ENCODE measurements at places on chromosomes 4 and X.

- DNase-seq = no peak
Observed at GRCh38 chrX:7689791-7690412, 153.1 kb upstream of the VCX start.

- DNase-seq = no peak
Observed at GRCh38 chrX:55488006-55488592, 1.5 kb downstream of the USP51 start.

- DNase-seq = peak; percentile 51
Observed at GRCh38 chr4:181301735-181302710, 941.2 kb upstream of the TENM3 start.

DNA sequence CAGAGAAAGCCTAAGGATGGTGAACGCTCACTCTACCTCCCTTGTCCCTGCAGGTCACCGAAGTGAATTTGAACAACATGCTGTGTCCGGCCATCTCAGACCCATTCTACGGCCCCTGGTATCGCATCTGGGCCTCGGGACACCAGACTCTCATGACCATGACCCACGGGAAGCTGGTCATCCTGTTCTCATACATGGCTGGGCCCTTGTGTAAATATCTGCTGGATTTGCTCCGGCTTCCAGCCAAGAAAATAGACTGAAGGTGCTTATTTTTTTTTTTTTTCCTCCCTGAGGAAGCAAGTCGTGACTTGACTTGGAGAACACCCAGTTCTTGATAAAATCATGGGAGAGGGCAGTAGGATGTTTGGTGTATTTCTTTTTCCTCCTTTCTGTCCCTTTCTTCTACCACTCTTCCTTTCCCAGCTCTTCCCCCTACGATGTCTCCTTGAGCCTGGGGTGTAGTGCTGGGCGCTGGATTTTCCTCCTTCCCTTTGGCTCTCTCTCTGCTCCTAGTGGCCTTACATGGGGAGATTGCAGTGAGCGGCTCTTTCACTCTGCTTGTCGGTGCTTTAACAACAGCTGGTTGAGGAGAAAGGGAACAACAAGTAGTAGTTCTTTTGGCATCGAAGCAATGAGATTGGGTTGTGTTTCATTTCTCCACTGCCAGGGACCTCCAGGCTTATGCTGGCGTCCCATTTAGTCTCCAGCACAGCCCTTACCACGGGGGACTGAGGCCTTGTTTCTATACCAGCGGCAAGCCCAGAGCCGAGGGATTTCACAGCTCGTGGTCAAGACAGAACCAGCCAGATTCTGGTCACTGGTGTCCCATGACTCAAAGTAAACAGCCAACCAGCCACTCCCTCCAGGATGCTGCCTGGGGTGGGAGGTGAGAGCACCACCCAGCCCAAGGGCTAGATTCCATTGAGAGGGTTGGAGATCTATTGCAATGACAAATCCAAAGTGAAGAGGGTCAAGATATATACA is 144.4 kb downstream of the AMMECR1 start:
- DNase-seq = no peak

GRCh38 chrX:135112096-135112729 is 8.1 kb downstream of the ETDB start:
- DNase-seq = no peak

DNA sequence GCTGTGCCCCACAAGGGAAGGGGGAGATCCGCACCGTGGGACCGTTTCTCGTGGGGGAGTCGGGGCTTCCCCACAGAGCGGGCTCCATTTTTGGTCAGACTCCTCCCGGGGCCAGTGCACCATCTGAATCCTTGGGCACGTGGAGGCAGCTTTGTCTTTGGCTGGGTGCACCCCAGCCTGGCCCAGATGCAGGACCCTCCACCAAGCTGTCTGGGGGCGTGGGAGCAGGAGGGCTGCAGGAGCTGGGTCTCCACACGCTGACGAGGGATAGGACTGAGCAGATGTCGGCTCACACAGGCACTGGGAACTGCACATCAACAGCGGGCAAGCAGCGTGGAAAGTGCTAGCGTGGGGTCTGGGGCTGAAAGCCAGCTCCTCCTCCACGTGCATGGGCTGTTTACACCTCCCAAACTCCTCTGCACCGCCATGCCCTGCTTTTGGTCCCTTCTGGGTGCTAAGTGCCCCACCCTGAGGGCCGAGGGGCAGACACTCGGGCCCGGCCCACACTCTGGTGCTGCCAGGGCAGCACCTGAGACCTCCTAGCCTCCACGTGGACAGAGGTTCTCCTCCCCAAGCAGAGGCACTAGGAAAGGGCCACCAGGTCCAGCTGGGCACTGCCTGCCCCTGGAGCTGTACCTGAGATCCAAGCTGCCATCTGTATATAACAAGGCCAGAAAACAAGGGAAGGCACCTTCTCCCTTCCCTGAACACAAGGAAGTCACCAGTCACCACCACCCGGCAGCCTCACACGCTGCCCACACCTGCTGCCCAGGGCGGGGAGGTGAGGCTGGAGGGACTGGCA is 13.8 kb downstream of the DGKQ start:
- no peak for DNase-seq

GRCh38 chrX:130173190-130173895 is 1.6 kb downstream of the RAB33A start:
- no peak for DNase-seq

GRCh38 chrX:68897118-68897945 is 68.5 kb downstream of the EFNB1 start:
- no peak for DNase-seq

- no peak for DNase-seq
Observed at GRCh38 chr4:144288011-144288903, 147.7 kb upstream of the GYPA start.

GRCh38 chrX:6885909-6886308 is 261.6 kb upstream of the STS start:
- DNase-seq = no peak

DNA sequence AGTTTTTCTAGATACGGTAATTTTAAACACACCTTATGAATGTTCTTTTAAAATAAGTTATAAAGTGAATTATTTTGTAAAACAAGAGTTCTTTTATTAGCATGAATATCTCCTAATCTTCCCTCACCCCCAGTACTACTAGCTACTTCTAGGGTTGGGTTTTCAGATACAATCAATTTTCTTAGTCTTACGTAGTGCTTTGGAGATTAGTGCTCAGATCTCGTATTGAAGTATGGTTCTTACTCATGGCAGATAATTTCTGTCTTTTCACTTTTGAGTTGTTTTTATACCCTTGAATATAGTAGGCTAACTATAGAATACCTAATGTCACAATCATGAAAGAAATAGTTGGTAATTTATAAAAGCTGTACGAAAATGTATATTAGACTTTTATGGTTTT is 43.2 kb downstream of the CDKL5 start:
- DNase-seq = no peak

DNA sequence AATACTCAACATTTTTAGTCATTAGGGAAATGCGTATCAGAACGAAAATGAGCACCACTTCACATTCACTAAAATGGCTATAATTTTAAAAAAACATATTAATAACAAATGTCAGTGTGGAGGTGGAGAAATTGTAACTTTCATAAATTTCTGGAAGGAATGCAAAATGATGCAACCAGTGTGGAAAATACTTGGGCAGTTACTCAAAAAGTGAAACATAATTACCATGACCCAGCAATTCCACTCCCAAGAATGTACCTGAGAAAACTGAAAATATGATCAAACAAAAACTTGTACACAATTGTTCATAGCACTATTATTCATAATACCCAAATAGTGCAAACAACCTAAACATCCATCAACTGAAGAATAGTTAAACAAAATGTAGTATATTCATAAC is 76.1 kb upstream of the FAM241A start:
- DNase-seq = no peak

DNA sequence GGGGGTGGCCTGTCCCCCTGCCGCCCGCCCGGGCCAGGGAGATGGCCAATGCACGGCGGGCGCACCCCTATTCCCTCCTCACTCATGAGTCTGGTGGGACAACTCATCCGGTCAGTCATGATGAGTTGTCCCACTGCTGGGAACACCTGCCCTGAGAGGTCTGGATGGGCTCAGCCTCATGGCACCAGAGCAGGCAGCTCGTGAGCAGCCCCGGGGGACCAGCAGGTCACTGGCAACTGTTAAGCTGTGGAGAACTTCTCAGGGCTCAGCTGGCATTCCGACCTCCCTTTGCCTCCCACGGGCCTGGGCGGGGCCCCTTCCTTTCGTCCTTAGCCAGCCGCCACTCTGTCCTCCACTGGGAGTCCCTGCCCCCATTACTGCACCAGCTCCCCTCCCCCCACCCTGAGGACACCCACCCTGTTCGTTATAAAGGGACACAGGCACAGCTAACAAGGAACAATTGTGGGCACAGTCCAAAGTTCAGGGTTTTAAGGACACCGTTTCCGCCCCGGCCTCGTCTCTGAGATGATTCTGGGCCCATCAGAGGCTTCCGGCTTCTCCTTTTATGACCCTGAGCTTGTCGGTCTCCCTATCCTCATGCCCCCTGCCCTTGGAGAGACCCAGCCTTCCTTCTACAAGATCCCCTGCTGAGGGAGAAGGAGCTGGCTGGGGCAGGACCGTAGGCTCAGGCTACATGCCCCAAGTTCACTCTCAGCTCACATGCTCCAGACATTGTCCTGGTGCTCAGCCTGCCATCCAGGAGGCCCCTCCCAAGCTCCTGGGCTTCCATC is 14.6 kb upstream of the KIAA0232 start:
- no peak for DNase-seq

GRCh38 chrX:107713203-107713542 is 62.4 kb downstream of the TSC22D3 start:
- DNase-seq = no peak

GRCh38 chr4:99754756-99755155 is 61.9 kb upstream of the DAPP1 start:
- no peak for DNase-seq

DNA sequence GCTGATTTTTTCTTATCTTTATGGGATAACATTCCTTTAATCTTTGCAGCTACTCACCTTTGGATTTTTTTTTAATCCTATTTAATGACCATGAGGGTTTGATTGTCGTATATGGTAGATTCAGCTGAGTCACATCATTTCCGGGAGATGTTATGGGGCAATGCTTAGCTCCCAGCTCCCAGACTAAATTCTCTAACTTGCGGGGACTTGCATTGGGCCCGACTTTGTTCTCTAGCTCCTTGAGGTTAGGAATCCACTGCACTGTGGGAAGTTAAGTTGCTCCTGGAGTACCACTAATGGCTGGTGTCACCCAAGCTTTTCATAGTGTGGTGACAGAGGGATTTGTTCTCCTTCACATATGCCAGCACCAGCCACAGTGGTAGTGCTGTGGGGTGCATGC is 287.4 kb downstream of the TECRL start:
- DNase-seq = no peak

DNA sequence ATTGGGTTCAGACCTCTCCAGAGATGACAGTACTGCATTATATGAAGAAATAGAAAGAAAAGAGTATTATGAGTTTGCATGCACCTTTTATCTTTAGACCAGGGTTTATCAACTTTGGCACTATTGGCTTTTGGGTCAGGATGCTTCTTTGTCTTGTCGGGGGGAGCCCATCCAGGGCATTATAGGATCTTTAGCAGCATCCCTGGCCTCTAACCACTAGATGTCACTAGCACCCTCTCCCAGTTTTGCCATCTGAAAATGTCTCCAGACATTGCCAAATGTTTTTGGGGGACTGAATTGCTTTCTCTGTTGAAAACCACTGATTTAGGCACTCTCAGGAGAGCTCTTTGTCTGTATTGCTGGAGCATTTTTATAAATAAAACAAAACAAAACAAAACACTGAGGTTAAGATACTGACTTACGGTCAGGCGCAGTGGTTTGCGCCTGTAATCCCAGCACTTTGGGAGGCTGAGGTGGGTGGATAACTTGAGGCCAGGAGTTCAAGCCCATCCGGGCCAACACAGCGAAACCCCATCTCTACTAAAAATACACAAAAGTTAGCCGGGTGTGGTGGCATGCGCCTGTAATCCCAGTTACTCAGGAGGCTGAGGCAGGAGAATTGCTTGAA is 23.6 kb downstream of the CA5B start:
- DNase-seq = no peak

- no peak for DNase-seq
Observed at GRCh38 chr4:103928370-103928769, 208.6 kb upstream of the TACR3 start.

GRCh38 chr4:188408244-188409030 is 269.2 kb downstream of the TRIML1 start:
- DNase-seq = no peak

GRCh38 chrX:1502241-1502640 is 34.7 kb downstream of the P2RY8 start:
- DNase-seq = no peak

GRCh38 chr4:52638717-52639116 is 20.4 kb downstream of the USP46 start:
- DNase-seq = no peak

- DNase-seq = no peak
Observed at GRCh38 chr4:107818301-107818910, 6.3 kb upstream of the SGMS2 start.

- no peak for DNase-seq
Observed at GRCh38 chrX:67408423-67409079, 135.3 kb upstream of the AR start.

GRCh38 chrX:149762696-149763614 is 10.9 kb upstream of the HSFX1 start:
- DNase-seq = no peak

- no peak for DNase-seq
Observed at GRCh38 chrX:149903889-149904748, 23.1 kb downstream of the MAGEA8 start.

- peak; percentile 40 for DNase-seq
Observed at GRCh38 chr4:93199492-93199891, 629.1 kb upstream of the ATOH1 start.

DNA sequence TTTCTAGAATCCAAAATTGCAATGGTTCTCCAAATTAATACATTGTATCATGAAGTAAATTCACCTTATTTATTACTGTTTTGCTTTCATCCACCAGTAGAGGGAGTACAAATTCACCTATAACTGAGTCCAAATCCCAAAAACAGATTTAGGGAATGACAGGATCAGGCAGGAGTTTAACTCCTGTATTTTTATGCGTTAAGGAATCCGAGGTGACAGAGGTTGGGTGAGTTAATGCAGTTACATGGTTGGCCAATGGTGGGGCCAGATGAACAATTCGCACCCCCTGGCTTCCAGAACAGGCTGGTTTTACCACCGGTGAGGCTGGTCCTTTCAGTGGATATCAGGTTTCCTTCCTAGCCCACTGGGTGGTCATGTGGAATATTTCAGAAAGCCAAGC is 82.4 kb downstream of the MTNR1A start:
- no peak for DNase-seq

DNA sequence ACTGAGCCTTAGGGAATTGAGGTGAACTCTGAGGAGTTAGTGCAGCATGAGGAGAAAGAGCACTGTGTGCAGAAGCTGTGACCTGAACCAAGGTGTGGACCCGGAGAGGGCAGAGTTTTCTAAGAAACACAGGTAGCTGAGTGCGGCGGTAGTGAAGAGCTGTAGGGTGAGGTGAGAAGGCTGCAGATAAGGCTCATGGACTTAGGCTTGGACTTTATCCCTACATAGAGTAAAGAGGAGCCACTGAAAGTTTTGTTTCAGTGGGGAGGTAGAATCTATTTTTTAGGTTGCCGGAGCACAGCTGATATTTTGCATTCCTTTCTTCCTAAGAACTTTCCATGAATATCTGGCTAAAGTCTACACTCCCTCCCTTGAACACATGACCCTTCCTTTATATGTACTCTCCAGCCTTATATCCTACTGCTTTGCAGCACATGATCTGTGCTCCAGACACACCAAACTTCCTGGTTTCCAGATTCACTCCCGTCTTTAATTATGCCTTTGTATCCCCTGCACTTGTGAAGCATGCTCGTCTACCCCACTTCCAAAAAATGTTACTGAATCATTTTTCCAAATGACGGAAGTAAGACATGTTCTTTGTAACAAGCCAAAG is 10.6 kb upstream of the PGRMC2 start:
- no peak for DNase-seq
